ENCODE measurements at places on chromosomes 3 and 15.

DNA sequence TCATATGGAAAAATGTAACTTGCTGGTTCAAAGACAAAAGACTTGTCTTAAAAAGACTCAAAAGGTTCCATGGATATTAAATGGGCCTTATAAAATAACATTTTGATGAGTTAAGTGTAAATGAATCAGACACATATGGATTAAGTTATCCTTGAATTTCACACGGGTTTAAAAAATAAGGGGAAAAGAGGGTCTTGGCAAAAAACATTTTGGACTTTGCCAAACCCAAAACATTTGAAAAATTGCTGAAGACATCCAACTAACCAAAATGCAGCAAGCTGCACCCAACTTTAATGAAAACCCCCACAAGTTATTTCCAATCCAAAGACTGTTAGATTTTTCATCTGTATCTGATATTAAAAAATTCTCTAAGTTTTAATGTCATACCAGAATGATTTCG lies 200.7 kb downstream of the MEIS2 start:
- DNase-seq: peak; percentile 88

DNA sequence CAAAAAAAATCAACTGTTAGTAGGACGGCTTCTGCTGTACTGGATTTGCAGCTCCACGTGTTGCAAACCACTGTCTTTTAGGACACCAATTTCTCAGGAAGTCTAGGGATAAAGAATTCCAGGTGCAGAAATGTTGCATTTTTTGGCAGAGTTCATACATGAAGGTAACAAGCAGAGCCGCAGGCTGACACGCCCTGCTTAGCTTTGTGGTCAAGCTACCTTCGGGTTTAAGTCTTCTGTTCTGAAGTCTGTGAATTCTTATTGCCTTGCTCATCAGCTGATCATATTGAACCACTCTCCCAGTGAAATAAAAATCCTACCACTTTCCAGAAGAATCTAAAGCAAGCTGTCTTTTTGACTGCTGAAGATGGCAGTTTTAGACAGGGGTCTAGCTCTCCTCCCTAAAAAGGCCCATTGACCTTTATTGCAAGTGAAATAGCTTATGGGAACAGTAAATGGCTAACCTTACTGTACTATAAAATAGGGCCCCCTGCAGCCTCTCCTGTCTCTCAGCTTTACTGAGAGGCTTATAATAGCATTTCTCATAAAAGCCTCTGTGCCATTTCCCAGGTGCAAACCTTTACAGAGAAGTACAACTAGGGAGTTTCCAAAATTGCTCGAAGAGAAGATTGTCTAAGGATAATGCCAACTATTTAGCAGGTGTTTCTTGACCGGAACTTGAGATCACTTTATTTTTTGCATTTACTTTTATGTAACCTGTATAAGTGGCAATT lies 262.2 kb upstream of the IL12A start:
- no peak for DNase-seq

GRCh38 chr3:115052906-115053305 lies 94.2 kb downstream of the ZBTB20 start:
- DNase-seq: no peak

- DNase-seq: no peak
These were observed 211.2 kb downstream of the CNTN3 start for GRCh38 chr3:74403307-74403706.

- DNase-seq: no peak
These were observed 442.0 kb downstream of the MAGI1 start for GRCh38 chr3:65596571-65597225.

GRCh38 chr3:177563792-177564191 lies 366.5 kb upstream of the TBL1XR1 start:
- DNase-seq: no peak

GRCh38 chr3:138782755-138783154 lies 52.0 kb downstream of the PIK3CB start:
- no peak for DNase-seq
